Cardiac fibroblast (primary cell): ENCODE measurements at places on chromosomes 3 and 15.
A peak's percentile ranks its signal among the peaks of the same experiment; 100 is the strongest.

DNA sequence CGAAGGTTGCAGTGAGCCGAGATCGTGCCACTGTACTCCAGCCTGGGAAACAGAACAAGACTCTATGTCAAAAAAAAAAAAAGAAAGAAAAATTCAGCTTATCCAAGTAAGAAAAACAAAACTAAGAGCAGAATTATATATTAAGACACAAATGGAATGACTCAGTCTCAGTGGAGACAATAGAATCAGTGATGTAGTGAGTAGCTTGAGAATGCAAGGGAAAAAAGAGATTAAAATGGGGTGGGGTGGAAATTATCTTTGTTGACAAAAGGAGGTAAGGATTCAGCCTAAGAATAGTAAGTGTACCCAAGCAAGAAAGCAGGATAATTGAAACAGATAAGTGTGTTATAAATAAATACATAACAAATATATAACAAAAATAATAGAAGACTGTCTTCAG, 70.7 kb downstream of the BLM start:
- peak; percentile 62 for DNase-seq

DNA sequence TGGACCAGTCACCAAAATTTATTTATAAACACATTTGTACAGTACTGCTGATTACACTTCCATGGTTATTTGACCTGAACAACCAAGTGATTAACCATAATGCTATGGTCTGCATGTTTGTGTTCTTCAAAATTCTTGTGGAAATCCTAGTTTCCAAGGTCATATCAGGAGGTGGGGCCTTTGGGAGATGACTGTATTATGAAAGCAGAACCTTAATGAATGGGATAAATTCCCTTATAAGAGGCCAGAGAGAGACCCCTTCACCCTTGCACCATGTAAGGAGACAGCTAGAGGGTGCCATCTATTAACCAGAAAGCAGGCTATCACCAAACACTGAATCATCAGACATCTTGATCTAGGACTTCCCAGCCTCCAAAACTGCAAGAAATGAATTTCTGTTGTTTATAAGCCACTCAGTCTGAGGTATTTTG, 1.9 kb downstream of the SCAPER start:
- DNase-seq: peak; percentile 58

DNA sequence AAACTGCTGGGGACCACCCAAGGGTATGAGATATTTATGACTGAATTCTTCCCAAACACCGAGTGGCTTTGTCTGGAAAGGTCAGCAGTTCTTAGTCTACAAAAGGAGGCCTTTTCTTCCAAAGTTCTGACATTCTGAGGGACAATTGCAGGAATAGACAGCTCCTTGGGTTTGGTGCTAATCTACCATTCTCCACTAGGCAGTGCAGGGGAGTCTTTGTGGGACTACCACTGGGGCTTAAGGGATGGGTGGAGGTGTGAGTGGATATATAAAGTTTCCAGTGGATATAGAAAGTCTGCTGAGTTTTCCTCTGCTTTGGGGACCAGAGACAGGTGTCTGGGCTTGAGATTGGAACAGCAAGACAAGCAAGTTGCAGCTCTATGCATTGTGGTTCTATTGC, 62.7 kb downstream of the EXOG start:
- DNase-seq: no peak

DNA sequence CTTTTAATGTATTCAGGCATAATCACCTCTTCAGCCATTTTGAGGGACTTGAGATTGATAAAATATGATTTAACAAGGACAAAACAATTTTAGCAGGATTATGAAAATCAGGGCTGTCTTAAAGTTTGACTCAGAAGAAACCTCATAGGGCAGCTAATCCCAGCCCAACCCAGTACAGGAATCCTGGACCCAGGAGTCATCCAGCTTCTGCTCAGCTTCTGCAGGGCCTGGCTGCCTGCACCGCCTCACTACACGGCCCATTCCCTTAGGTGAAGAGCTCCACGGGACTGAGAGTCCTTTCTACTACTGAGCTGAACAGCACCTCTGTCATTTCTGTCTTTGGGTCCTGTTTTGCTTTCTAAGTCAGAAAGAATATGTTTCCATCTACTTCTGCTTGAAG, 37.5 kb downstream of the ARHGAP31 start:
- DNase-seq: peak; percentile 29

GRCh38 chr3:157335233-157336076, 101.2 kb upstream of the PTX3 start:
- peak; percentile 83 for DNase-seq

GRCh38 chr3:101902041-101902440, 52.7 kb downstream of the NFKBIZ start:
- peak; percentile 98 for DNase-seq

- DNase-seq: peak; percentile 86
Measured at GRCh38 chr15:29925227-29926082, 103.2 kb upstream of the TJP1 start.

DNA sequence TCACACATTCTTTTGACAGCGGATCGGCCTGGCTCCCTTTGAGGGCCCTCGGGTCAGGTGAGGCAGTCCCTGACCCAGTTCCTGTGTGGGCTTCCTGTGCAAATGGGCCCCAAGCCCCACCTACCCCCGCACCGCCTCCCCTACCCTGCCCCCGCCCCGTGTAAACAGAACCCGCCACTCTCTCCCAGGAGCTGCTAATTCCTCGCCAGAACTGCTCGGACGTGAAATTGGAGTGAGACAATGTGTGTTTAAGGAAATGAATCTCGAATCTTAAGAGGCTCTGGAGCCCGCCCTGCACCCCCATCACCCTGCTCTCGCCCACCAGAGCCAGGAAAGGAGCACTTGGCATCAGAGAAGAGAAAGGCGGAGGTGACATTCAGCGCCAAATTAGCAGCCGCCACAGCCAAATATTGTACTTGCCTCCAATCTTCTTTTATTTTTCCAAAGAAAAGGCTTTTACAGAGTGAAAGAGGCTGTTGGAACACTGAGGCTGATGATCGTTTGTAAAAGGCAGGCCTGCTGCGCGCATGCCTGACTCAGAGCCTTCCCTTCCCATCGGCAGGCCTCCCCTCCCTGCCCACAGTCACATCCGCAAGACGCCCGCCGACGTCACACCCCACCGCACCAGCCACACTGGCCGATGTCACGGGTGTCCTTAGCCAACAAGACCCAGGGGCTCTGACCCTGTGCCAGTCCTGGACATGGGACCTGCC, 53.1 kb downstream of the CACNA2D2 start:
- DNase-seq: peak; percentile 37

DNA sequence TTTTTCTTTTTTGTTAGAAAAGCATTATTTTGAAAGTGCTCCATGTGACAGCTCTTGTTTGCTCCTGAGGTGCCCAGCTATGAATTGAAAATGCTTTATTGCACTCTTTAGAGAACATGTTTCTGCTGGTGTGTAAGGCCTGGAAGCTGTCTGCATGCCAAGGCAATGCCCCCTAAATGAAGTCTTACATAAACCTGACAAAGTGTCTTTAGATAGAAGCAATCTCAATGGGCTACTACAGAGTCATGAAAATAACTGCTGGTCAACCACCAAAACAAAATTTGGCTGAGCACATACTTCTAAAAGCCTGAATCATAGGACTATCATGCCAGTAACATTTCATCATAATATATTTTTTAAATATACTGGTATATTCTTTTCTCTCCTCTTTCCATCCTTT, 178.7 kb downstream of the THRB start:
- peak; percentile 30 for DNase-seq

DNA sequence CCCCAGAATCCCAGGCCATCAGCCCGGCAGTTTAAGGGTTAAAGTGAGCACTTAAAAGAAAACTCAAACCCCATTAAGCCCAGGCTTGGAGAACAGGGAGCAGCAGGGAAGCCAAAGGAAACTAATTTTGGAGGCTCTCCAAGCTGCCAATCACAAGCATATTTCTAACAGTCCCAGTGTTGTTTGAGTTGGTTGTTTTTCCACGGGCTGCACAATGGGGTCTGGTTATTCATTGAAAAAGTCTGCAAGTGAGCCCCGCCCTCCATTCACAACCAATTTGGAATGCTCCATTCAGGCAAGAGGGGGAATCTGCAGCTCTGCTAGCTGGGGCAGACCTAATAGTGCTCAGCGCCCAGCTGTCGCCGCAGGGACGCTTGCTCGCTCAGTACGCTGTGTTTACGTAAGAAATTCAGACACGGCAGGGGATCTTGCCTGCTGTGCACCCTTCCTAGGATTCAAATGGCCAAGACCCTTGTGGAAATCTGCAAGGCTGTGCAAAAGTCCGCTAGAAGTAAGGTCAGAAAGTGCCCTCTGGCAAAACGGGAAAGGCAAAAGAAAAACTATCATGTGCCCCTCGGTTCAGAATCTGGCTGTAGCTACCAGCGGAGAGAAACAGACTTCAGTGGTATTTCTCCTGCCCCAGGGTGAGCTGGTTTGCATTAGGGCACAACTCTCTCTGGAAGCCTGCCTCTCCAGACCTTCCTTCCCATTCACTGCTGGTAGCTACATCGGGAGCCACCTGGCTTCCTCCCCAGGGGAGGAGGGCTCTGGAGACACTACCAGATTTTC, 11.0 kb downstream of the ETV5 start:
- DNase-seq: peak; percentile 85

DNA sequence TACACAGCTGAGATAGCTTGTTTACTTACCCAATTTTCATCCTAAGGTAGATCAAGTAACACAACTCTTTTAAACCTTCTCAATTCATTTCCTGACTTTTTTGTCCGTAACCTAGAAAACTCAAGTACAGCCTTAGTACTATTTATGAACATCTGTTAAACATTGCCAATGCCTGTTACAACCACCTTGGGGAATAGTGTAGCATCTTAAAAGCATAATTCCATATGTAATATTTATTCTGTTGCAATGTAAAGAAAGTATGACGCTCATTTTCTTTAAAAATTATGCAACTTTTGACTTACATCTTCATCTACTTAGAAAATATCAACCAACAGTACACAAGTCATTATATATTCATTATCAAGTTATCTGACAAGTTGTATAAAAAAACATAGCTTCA, 54.6 kb downstream of the SUCLG2 start:
- DNase-seq: no peak

GRCh38 chr3:101217472-101218245, 102.7 kb downstream of the IMPG2 start:
- no peak for DNase-seq

DNA sequence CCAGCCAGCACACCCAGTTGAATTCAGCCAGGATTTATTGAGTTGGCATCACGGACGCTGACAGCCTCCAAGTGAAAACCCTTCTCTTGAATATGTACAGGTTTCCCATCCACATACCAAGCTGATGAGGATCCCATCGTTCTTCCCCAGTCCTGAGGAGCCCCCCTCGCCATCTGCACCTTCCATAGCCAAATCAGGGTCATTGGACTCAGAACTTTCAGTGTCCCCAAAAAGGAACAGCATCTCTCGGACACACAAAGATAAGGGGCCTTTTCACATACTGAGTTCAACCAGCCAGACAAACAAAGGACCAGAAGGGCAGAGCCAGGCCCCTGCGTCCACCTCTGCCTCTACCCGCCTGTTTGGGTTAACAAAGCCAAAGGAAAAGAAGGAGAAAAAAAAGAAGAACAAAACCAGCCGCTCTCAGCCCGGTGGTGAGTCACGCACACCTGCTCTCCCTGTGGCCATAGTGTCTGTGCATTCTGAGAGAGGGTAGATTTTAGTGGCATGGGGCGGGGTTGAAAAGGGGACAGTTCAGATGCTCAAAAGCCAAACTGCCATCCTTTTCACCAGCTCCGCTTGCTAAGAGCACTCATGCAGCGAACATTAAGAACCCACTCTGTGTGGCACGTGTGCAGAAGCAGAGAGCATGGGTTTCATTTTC, 51.2 kb downstream of the KLHL25 start:
- DNase-seq: no peak

GRCh38 chr15:88636050-88636449, 2.8 kb upstream of the ISG20 start:
- DNase-seq: no peak

DNA sequence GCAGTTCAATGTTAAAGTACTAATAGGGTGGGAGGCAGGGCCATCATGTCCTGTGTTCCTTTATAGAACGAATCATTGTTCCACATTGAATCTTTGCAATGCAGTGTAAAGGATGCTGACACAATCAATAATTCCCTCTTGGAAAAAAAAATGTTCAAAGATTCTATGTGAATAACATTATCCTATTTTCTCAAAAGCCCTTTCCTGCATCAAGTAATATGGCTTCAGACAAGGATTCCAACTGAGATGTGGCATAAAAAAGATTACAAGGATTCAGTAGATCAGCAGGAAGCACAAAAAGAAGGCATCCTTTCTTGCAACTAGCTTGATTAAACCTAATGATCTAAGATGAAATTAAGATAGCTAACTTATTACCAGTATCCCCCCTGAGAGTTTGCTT, 454.0 kb upstream of the CADM2 start:
- DNase-seq: no peak

DNA sequence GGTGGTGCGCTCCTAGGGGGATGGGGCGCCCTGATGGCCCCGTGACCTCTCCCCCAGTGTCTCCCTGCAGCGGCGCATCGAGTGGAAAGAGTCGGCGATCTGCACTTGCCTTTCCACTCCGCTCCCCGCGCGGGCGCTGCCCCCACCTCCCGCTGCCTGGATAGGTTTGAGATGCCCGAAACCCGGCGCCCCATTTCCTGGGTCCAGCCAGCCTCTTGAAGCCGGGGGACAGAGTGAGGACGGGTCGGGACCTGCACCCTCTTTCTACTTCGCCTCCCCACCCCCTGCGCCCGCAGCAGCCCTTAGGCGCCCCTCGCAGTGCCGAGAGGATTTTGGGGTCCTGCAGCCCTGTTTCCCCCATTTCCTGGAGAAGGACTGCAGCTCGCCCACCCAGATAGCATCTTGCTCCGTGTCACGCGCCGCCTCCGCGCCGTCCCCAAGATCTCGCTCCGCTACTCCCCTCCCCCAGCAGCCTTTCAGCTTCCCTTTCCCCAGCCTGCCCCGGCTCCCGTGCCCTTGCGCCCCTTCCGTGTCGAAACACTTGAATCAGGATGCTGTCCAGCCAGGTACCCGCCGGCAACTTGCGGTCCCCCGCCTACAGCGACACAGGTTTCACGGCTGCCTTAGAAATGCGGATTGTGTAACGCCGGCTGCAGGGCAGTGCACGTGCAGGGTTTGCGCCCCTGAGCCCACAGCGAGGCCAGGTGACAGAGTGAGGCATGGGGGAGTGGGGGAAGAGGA, 519 bp downstream of the ABHD6 start:
- no peak for DNase-seq

DNA sequence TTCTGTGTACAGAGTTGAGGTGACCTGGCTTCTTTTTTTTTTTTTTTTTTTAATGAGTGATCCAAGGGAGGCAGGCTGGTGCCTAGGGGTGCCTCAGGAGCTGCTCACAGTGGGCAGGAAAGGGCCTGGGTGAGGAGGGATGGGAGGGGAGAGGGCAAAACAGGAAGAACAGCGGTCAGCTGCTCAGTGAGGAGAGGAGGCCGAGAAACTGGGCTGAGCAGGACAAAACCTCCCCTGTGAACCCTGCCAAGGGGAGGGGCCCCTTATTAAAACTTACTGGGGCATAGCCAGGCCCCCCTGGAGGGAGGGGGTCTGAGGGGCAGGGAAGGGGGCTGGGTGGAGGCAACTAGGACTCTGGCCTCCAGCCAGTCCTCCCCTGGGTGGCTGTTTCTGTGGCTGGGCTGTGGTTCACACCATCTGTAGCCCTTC, 3.5 kb downstream of the PLEKHO2 start:
- DNase-seq: peak; percentile 70

GRCh38 chr3:129593595-129594339, 12.7 kb downstream of the PLXND1 start:
- peak; percentile 29 for DNase-seq
